ENCODE measurements at places on chromosomes 1 and 21.
A peak's percentile ranks its signal among the peaks of the same experiment; 100 is the strongest.

DNA sequence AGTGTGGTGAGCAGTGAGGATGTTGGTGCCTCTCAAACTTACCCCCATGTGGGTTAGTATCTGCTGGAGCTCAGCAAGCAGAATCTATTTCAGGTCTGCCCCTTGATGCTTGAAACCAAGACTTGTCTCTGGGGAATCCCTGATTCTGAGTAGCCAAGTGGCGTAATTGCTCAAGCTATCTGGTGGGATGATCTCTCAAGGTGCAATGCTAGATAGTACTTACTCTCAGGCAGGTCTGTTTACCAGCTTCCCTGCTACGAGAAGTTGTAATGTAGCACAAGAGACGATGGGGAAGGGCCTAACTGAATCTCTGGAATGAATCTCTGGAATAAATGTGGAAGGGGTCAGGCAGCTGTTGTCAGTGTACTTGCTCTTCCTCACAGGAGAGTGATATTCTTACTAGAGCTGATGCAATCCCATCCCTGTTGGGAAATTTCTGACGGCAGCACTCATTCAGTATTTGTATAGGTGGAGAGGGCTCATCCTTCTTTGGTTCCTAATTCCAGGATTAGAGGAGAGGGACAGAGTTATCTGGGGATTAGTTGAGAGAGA is 65.4 kb downstream of the MACF1 start:
- H3K27me3 ChIP-seq, result no peaks in the 10 kb centered on the region
- no peak for DNase-seq
- H3K4me3 ChIP-seq, result peak overlapping the region; percentile 21
- peaks cover 72% of the 10 kb centered on the region for H3K4me1 ChIP-seq
- H3K27ac ChIP-seq, result peak overlapping the region; percentile 11
- H3K36me3 ChIP-seq, result peaks cover 4% of the 10 kb centered on the region

DNA sequence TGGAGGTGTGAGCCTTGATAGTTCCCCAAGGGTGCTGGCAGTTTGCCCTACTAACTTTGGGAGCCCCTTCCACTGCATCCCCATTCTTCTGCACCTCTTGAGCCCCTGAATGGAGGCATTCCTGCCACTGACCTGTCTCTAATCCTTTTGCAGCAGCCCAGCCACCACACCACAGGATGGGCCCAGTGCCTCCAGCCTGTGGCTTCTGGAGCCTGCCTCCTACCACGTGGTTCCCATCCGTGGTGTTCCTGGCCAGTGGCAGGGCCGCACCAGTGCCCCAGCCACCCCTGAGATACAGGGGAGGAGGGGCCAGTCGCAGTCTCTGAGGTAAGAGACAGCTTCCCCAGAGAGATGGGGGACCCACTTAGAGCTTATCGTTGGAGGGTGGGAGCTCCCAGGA is 14.4 kb downstream of the INAVA start:
- no peak overlapping the region for H3K27ac ChIP-seq
- H3K27me3 ChIP-seq, result no peaks in the 10 kb centered on the region
- peaks cover 44% of the 10 kb centered on the region for H3K36me3 ChIP-seq
- no peaks in the 10 kb centered on the region for H3K4me1 ChIP-seq

GRCh38 chr21:9753943-9754342 is 767.4 kb upstream of the TPTE start:
- DNase-seq, result no peak
- no peak overlapping the region for H3K27ac ChIP-seq
- no peaks in the 10 kb centered on the region for H3K4me1 ChIP-seq

GRCh38 chr1:187655104-187655503 is 826.4 kb downstream of the PLA2G4A start:
- H3K4me3 ChIP-seq, result no peak overlapping the region
- H3K4me1 ChIP-seq, result no peaks in the 10 kb centered on the region
- no peak for DNase-seq

DNA sequence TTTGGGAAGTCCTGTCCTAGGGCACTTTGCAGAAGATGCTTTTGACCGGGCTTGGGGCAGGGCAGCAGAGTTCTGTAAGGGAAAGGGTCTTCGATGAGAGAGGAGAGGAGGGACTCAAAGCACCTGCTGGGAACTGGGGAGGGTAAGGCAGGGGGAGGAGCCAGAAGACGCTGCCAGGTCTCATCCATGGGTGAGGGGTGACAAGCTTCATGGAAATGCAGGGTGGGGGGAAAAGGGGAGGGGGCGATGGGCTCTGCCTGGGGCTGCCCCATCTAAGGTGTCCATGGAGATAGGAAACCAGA is 20.9 kb upstream of the C2CD2 start:
- DNase-seq, result no peak
- no peak overlapping the region for H3K27ac ChIP-seq
- H3K4me1 ChIP-seq, result peaks cover 32% of the 10 kb centered on the region
- no peak overlapping the region for H3K4me3 ChIP-seq

- H3K4me1 ChIP-seq, result peaks cover 16% of the 10 kb centered on the region
- DNase-seq, result no peak
- no peaks in the 10 kb centered on the region for H3K36me3 ChIP-seq
- no peak overlapping the region for H3K27ac ChIP-seq
- H3K27me3 ChIP-seq, result no peaks in the 10 kb centered on the region
Measured at GRCh38 chr1:198657550-198658064, 18.8 kb downstream of the PTPRC start.

- peaks cover 5% of the 10 kb centered on the region for H3K27me3 ChIP-seq
- H3K27ac ChIP-seq, result no peak overlapping the region
- DNase-seq, result no peak
- no peak overlapping the region for H3K4me3 ChIP-seq
- H3K36me3 ChIP-seq, result no peaks in the 10 kb centered on the region
- no peaks in the 10 kb centered on the region for H3K4me1 ChIP-seq
Measured at GRCh38 chr1:85085417-85085816, 37.1 kb upstream of the MCOLN3 start.

GRCh38 chr1:116496380-116496779 is 74.4 kb downstream of the CD58 start:
- H3K4me3 ChIP-seq, result no peak overlapping the region
- DNase-seq, result no peak
- no peaks in the 10 kb centered on the region for H3K36me3 ChIP-seq
- H3K4me1 ChIP-seq, result peaks cover 50% of the 10 kb centered on the region

- no peak overlapping the region for H3K4me3 ChIP-seq
- H3K27me3 ChIP-seq, result peaks cover 3% of the 10 kb centered on the region
- no peak overlapping the region for H3K27ac ChIP-seq
- no peaks in the 10 kb centered on the region for H3K4me1 ChIP-seq
- peaks cover 80% of the 10 kb centered on the region for H3K36me3 ChIP-seq
Measured at GRCh38 chr1:7786795-7787194, 2.7 kb downstream of the PER3 start.

DNA sequence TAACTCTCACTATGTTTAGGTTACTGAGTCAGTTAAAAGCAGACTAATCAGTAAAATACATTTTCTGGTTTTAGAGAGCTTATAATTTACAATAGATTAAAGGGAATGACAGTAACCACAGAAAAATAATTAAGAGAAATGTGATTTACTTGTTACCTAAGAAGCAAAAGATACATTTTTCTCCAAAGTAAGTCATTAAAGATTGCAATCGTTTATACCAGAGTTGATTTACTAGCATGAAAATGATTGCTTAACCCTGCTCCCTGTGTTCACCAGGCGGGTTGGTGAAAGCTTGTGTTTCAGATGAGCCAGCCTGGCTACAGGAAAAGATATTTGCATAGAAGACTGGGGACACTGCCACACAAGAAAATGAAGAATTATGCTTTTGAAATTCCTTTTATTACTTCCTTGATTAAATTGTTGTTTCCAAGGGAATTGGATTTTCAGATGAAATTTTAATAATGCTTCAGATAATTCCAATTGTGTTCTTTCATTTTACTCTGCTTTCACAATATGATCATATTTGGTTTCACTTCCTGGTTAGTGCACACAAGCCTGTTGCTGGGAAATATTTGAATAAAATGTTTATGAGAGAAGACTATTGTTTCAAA is 27.9 kb downstream of the LRRC8B start:
- H3K27me3 ChIP-seq, result no peaks in the 10 kb centered on the region
- peaks cover 4% of the 10 kb centered on the region for H3K36me3 ChIP-seq
- no peak overlapping the region for H3K27ac ChIP-seq
- H3K4me1 ChIP-seq, result no peaks in the 10 kb centered on the region

DNA sequence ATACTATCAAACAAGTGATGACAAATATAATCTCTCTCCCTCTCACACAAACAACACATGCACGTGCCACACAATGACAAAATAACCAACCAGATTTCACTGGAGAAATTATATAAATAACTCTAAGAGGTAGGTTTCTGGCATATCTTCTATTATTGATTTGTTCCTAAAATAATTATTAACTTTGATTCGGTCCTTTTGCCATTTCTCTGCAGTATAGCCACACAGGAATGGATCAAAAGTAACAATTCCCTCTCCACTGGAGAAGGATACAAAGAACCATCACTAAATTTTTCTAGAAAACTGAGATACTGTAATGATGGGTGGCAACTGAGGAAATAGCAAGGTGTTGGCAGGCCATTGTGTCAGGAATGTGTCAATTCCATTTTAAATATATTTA is 33.4 kb downstream of the ARNT start:
- no peak for DNase-seq
- no peak overlapping the region for H3K27ac ChIP-seq
- H3K36me3 ChIP-seq, result peaks cover 34% of the 10 kb centered on the region
- no peaks in the 10 kb centered on the region for H3K4me1 ChIP-seq

GRCh38 chr1:204217648-204218000 is 3.8 kb upstream of the GOLT1A start:
- H3K27ac ChIP-seq, result no peak overlapping the region
- H3K4me3 ChIP-seq, result no peak overlapping the region
- peaks cover 25% of the 10 kb centered on the region for H3K4me1 ChIP-seq
- no peaks in the 10 kb centered on the region for H3K36me3 ChIP-seq
- peaks cover 27% of the 10 kb centered on the region for H3K27me3 ChIP-seq
- DNase-seq, result no peak

GRCh38 chr1:119947468-119947867 is 51.2 kb upstream of the ADAM30 start:
- H3K4me1 ChIP-seq, result no peaks in the 10 kb centered on the region
- no peak overlapping the region for H3K4me3 ChIP-seq
- DNase-seq, result no peak

DNA sequence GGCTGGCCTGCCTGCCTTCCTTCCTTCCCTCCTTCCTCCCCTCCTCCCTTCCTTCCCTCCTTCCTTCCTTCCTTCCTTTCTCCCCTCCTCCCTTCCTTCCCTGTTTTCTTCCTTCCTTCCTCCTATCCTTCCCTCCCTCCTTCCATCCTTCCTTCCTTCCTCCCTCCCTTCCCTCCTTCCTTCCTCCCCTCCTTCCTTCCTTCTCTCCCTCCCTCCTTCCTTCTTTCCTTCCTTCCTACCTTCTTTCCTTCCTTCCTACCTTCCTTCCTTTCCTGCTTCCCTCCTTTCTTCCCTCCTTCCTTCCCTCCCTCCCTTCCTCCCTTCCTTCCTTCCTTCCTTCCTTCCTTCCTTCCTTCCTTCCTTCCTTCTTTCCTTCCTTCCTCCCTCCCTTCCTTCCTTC is 70.1 kb upstream of the PTGFR start:
- H3K36me3 ChIP-seq, result no peaks in the 10 kb centered on the region
- peaks cover 2% of the 10 kb centered on the region for H3K27me3 ChIP-seq
- no peak for DNase-seq
- no peaks in the 10 kb centered on the region for H3K4me1 ChIP-seq
- H3K4me3 ChIP-seq, result no peak overlapping the region
- H3K27ac ChIP-seq, result no peak overlapping the region

DNA sequence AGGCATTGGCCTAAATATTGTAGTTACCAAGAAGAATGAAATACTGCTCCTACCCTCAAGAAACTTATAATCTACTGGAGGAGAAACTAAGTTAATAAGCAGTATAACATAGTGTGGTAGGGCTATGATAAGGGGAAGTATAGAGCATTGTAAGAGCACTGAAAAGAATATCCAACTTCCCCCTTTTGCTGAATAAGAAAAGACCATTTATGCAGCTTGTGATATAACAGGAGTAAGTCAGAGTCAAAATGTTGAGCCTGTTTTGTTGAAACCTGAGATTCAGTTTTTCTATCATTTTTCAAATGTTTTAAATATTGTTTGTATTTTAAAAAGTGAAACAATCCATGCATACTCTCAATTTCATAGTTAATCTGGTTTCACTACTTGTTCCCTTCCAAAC is 48.3 kb upstream of the FCRL4 start:
- no peak for DNase-seq
- H3K4me1 ChIP-seq, result no peaks in the 10 kb centered on the region
- no peaks in the 10 kb centered on the region for H3K36me3 ChIP-seq
- no peak overlapping the region for H3K4me3 ChIP-seq

- DNase-seq, result no peak
- no peak overlapping the region for H3K4me3 ChIP-seq
- no peaks in the 10 kb centered on the region for H3K4me1 ChIP-seq
- H3K27ac ChIP-seq, result no peak overlapping the region
- no peaks in the 10 kb centered on the region for H3K27me3 ChIP-seq
Measured at GRCh38 chr1:192382758-192383157, 66.0 kb downstream of the RGS21 start.

GRCh38 chr1:45272913-45273371 is 53.8 kb upstream of the HPDL start:
- H3K4me3 ChIP-seq, result no peak overlapping the region
- H3K27ac ChIP-seq, result no peak overlapping the region
- DNase-seq, result no peak
- H3K4me1 ChIP-seq, result no peaks in the 10 kb centered on the region

- no peaks in the 10 kb centered on the region for H3K36me3 ChIP-seq
- H3K27ac ChIP-seq, result peak overlapping the region; percentile 25
- DNase-seq, result peak; percentile 23
- H3K27me3 ChIP-seq, result no peaks in the 10 kb centered on the region
- no peak overlapping the region for H3K4me3 ChIP-seq
- peaks cover 74% of the 10 kb centered on the region for H3K4me1 ChIP-seq
Measured at GRCh38 chr1:8202182-8202905, 115.6 kb upstream of the SLC45A1 start.

DNA sequence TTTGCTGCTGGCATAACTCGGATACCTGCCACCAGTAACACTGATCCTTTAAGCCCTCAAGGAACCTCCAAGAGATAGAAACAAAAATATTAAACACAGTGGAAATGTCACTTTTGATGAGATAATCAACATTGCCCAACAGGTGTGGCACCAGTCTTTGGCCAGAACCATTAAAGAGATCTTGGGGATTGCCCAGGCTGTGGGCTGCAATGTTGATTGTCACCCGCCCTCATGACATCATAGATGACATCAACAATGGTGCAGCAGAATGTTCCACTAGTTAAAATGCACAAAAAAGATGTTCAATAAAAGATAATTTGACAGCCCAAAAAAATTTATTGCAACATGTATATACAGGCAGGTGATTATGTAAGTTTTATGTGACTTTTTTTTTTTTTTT is 20.2 kb upstream of the ZMYM1 start:
- H3K4me3 ChIP-seq, result no peak overlapping the region
- peaks cover 4% of the 10 kb centered on the region for H3K36me3 ChIP-seq
- H3K27ac ChIP-seq, result no peak overlapping the region
- peaks cover 32% of the 10 kb centered on the region for H3K27me3 ChIP-seq
- H3K4me1 ChIP-seq, result no peaks in the 10 kb centered on the region
- no peak for DNase-seq

- no peaks in the 10 kb centered on the region for H3K36me3 ChIP-seq
- H3K4me3 ChIP-seq, result no peak overlapping the region
- peaks cover 4% of the 10 kb centered on the region for H3K27me3 ChIP-seq
- peaks cover 41% of the 10 kb centered on the region for H3K4me1 ChIP-seq
- DNase-seq, result no peak
Measured at GRCh38 chr1:26340047-26340481, 13.9 kb downstream of the CRYBG2 start.

GRCh38 chr1:151581921-151582320 is 29.9 kb upstream of the SNX27 start:
- H3K27me3 ChIP-seq, result peaks cover 2% of the 10 kb centered on the region
- H3K4me3 ChIP-seq, result peak overlapping the region; percentile 35
- peak overlapping the region; percentile 95 for H3K27ac ChIP-seq
- H3K4me1 ChIP-seq, result peaks cover 34% of the 10 kb centered on the region
- peaks cover 12% of the 10 kb centered on the region for H3K36me3 ChIP-seq

GRCh38 chr1:199290186-199290585 is 651.3 kb downstream of the PTPRC start:
- no peak overlapping the region for H3K27ac ChIP-seq
- no peak overlapping the region for H3K4me3 ChIP-seq
- no peaks in the 10 kb centered on the region for H3K36me3 ChIP-seq
- H3K4me1 ChIP-seq, result peaks cover 9% of the 10 kb centered on the region
- no peak for DNase-seq

Data from nephron progenitor cell (in vitro differentiated cells).